DMS153 (cell line): ENCODE measurements at places on chromosomes 7 and 10.

- no peak for DNase-seq
Measured at GRCh38 chr7:28448708-28449107, 36.4 kb downstream of the CREB5 start.

DNA sequence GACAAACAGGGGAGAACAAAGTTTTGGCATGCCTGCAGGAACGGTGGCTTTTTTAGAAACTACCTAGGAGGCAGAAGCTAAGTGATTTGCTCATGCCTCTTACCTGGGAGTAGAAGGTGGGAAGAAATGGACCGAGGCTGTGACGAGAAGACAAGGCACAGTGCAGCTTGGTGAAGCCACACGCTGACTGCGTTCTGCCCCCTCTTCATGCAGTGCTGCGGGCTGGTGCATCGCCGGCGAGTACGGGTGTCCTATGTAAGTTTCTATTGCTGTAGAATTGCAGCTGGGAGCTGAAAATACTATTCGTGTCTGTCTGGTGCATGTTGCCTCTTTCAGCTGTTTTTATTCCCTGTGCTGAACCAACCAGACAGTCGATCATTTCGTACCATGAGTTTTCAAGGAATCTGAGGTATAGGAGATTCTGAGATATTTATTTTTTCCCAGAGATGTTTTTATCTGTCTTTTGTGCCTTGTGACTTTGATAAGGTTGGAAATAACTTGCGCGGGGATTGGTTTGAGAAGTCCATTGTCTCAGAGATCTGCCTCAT is 120.9 kb downstream of the CACNB2 start:
- DNase-seq = no peak

- no peak for DNase-seq
Measured at GRCh38 chr7:38068461-38068860, 109.6 kb upstream of the STARD3NL start.

- no peak for DNase-seq
Measured at GRCh38 chr10:129741978-129742741, 221.9 kb downstream of the EBF3 start.
